ENCODE measurements at places on chromosomes 11 and 22. TPM values are rescaled to one million over a fixed set of nuclear protein-coding genes. Genes with fewer than 3 reads are reported as not detected.

SMC1B gene
- total RNA-seq, result not detected

OR8D4 gene
- not detected for total RNA-seq

USH1C gene
- 32.1 TPM for total RNA-seq

RIBC2 gene
- 4.5 TPM for total RNA-seq

MOGAT2 gene
- not detected for total RNA-seq

BATF2 gene
- total RNA-seq, result 4.5 TPM

LMO1 gene
- not detected for total RNA-seq

GRCh38 chr11:10329935-10330334 lies 25.1 kb downstream of the ADM start:
- H3K27ac ChIP-seq, result no peak overlapping the region
- no peaks in the 10 kb centered on the region for H3K36me3 ChIP-seq
- H3K4me3 ChIP-seq, result no peak overlapping the region
- peaks cover 24% of the 10 kb centered on the region for H3K27me3 ChIP-seq
- H3K4me1 ChIP-seq, result peaks cover 16% of the 10 kb centered on the region

GRCh38 chr11:84412862-84413261 lies 1126.7 kb upstream of the CCDC90B start:
- H3K36me3 ChIP-seq, result no peaks in the 10 kb centered on the region
- no peak for DNase-seq
- no peaks in the 10 kb centered on the region for H3K27me3 ChIP-seq
- H3K4me3 ChIP-seq, result no peak overlapping the region
- no peaks in the 10 kb centered on the region for H3K4me1 ChIP-seq

DNA sequence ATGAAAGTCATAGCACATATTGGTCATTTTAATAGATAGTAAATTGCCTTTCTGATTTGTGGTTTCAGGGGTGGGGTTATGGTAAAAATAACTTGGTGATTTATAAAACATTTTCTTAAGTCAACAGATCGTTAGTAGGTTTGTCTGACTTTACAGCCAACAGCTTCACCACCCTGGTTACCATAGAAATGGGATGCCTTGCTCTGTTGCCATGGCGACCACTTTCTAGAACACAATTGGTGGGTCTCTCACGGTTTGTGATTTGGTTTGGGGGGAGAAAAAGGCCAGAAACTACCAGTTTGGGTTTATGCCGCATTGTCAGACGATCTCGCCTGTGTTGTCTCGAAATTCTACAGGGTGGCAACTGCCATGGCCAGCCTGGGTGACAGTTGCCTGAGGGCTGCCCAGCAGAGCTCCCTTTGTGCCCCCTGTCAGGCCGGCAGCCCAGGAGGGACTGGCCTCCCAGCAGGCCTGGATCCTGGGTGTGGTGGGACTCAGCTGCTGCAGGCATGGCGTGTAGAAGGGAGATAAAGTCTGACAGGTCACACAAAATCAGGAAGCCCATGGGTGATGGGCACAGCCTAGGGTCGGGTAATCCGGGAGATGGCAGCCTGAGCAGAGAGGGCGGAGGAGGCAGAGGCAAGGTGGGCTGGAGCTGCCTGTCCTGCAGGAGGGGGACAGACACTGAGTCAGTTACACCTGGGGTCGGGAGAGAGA lies 30.9 kb downstream of the KCNC1 start:
- H3K4me3 ChIP-seq, result no peak overlapping the region
- no peaks in the 10 kb centered on the region for H3K4me1 ChIP-seq
- peaks cover 5% of the 10 kb centered on the region for H3K36me3 ChIP-seq
- H3K27ac ChIP-seq, result no peak overlapping the region
- peaks cover 44% of the 10 kb centered on the region for H3K27me3 ChIP-seq

DNA sequence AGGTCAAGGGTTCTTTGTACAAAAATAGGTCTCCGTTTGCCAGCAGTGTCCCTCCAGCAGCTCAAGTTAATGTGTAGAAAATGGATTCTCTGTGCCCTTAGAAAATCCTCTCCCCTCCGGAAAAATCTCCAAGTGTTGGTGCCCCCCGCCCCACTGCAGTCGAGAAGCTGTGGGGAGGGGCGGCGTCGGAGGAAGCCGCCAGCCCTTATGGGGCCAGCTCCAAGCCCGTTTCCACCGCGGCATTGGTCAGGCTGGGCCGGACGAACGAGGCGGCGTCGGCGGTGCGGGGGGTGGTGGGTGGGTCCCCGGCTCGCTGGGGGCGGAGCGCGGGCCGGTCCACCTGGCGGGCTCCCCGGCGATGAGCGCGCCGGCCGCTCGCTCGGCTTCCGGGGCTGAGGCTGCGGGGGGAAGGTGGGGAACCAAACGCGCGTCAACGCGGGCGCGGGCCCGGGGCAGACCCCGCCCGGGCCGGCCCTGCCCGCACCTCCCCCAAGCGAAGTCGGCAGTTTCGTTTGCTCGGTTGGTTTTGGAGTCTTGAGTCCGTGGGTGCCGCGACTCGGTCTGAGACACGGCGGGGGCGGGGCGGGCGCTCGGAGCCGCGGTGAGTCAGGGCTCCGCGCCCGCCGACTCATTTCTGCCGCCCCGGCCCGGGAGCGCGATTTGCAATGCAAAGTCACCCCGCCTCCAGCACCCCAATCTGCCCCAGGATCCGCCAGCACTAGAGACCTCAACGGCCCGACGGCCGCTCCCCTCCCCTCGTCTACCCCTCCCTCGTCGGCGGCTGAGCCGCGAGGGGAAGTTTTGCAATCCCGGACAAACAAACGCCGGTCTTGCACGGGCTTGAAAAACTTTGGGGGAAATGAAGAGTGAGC lies 1.4 kb downstream of the ASCL2 start:
- DNase-seq, result peak; percentile 66
- H3K27ac ChIP-seq, result no peak overlapping the region
- peaks cover 78% of the 10 kb centered on the region for H3K27me3 ChIP-seq
- no peaks in the 10 kb centered on the region for H3K36me3 ChIP-seq
- no peaks in the 10 kb centered on the region for H3K4me1 ChIP-seq
- H3K4me3 ChIP-seq, result peak overlapping the region; percentile 71

GRCh38 chr11:63686926-63687325 lies 5.6 kb downstream of the RTN3 start:
- peaks cover 16% of the 10 kb centered on the region for H3K4me1 ChIP-seq
- no peak for DNase-seq
- peaks cover 24% of the 10 kb centered on the region for H3K36me3 ChIP-seq
- no peaks in the 10 kb centered on the region for H3K27me3 ChIP-seq

DNA sequence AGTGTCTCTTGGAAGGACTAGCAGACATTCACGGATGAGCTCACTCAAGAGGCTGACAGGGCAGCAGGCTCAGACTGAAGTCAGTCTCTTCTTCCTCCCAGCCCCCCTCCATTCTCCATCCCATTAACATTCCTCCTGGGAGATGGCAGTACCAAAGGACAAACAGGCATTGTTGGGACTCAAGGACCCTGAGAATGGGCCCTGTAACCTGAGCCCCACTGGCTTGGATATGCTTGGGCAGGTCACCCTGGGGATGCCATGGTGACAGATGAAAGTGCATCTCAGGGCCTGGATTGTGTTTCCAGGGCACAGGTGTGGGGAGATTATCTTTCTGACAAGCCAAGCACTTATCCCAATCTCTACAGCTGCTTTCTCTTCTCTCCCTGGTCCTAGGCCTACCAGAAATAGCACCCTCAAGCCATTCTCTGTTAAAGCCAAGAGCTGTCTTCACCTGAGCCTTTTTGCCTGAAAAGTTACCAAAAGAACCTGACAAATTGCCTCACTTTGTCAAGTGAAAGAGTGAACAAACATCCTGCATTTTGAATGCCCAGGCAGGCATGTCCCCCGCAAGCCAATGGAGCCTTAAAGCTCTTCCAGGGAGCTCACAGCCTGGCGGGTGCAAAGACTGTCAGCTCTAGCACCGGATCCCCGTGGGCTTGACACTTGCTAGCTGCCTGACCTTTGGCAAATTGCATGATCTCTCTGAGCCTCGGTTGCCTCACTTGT lies 366.0 kb upstream of the NARS2 start:
- H3K27ac ChIP-seq, result no peak overlapping the region
- no peaks in the 10 kb centered on the region for H3K36me3 ChIP-seq
- H3K27me3 ChIP-seq, result no peaks in the 10 kb centered on the region
- no peak for DNase-seq
- H3K4me3 ChIP-seq, result no peak overlapping the region

- H3K27ac ChIP-seq, result no peak overlapping the region
- DNase-seq, result no peak
- H3K36me3 ChIP-seq, result no peaks in the 10 kb centered on the region
- no peak overlapping the region for H3K4me3 ChIP-seq
Measured at GRCh38 chr11:13902523-13902922, 60.0 kb upstream of the SPON1 start.

- H3K27me3 ChIP-seq, result no peaks in the 10 kb centered on the region
- no peak for DNase-seq
- peaks cover 25% of the 10 kb centered on the region for H3K36me3 ChIP-seq
- H3K27ac ChIP-seq, result no peak overlapping the region
- no peak overlapping the region for H3K4me3 ChIP-seq
- H3K4me1 ChIP-seq, result peaks cover 7% of the 10 kb centered on the region
Measured at GRCh38 chr22:21755851-21756284, 20.3 kb upstream of the YPEL1 start.

DNA sequence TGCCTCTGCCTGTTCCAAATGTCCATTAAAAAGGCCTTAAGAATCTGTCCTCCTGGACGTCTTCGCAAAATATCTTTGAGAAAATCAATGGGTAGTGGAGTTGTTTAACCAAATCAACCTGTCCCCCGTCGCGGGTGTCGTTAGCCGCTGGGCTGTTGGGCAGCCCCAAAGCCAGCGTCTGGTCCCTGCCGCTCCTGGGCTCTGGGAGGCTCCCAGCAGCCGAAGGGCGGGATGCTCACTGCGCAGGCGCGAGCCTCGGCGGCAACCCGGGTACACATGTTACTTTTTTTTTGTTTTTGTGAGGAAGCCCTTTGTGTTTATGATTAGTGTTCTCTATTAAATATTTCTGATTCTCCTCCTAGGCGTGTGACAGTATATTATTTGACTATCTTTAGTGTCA lies 12.6 kb downstream of the MMP10 start:
- H3K27me3 ChIP-seq, result peaks cover 17% of the 10 kb centered on the region
- no peaks in the 10 kb centered on the region for H3K36me3 ChIP-seq
- no peak for DNase-seq
- H3K27ac ChIP-seq, result no peak overlapping the region
- H3K4me1 ChIP-seq, result no peaks in the 10 kb centered on the region

GRCh38 chr22:40250608-40251007 lies 72.9 kb downstream of the TNRC6B start:
- H3K27me3 ChIP-seq, result no peaks in the 10 kb centered on the region
- no peak overlapping the region for H3K4me3 ChIP-seq
- no peak overlapping the region for H3K27ac ChIP-seq
- DNase-seq, result no peak
- peaks cover under 1% of the 10 kb centered on the region for H3K4me1 ChIP-seq
- H3K36me3 ChIP-seq, result peaks cover 5% of the 10 kb centered on the region

DNA sequence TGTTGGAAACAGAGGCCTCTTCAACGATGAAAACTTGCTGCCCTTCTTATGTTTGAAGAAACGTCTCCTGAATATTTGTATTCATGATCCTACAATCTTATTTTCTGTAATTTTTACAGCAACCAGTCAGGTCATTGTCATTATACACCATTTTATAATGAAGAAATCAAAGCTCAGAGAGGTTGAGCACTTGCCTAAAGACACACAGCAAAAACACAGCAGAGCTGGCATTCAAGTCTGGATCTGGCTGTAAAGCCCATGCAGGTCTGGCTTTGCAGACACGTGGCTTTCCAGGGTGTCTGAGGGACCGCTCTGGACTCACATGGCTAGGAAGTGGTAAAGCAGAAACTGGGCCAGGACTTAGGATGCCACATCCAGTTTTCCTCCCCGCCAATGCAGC lies 15.8 kb upstream of the ALX4 start:
- H3K36me3 ChIP-seq, result no peaks in the 10 kb centered on the region
- no peak overlapping the region for H3K27ac ChIP-seq
- H3K4me3 ChIP-seq, result no peak overlapping the region
- H3K4me1 ChIP-seq, result no peaks in the 10 kb centered on the region

DNA sequence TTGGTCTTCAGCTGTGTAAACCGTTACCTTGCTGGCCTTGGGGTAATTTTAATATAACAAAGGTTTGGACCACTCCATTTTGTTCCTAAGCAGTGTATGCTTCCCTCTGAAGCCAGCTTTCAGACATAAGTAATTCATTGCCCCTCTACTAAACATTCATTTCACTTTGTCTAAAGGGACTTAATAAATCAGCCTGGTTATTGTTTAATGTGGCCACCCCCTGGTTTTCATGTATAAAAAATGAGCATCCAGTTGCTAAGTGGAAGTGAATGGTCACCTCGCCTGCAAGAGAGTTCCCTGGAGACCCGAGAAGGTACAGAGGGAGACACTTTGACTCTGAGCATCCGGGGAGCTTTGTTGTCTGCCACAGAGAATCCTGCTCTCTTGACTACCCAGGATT lies 3.9 kb downstream of the ABTB2 start:
- no peaks in the 10 kb centered on the region for H3K27me3 ChIP-seq
- H3K27ac ChIP-seq, result peak overlapping the region; percentile 58
- DNase-seq, result no peak
- peaks cover 41% of the 10 kb centered on the region for H3K36me3 ChIP-seq

- peak; percentile 24 for DNase-seq
- no peaks in the 10 kb centered on the region for H3K36me3 ChIP-seq
- peak overlapping the region; percentile 27 for H3K4me3 ChIP-seq
- H3K4me1 ChIP-seq, result no peaks in the 10 kb centered on the region
- H3K27ac ChIP-seq, result no peak overlapping the region
Measured at GRCh38 chr11:8354622-8355415, 91.1 kb upstream of the LMO1 start.

GRCh38 chr22:25057013-25057881 lies 104.7 kb downstream of the KIAA1671 start:
- DNase-seq, result peak; percentile 86
- H3K27me3 ChIP-seq, result no peaks in the 10 kb centered on the region
- H3K4me3 ChIP-seq, result no peak overlapping the region
- H3K27ac ChIP-seq, result no peak overlapping the region
- no peaks in the 10 kb centered on the region for H3K36me3 ChIP-seq

- no peak for DNase-seq
- H3K36me3 ChIP-seq, result no peaks in the 10 kb centered on the region
- H3K27me3 ChIP-seq, result peaks cover 83% of the 10 kb centered on the region
- no peak overlapping the region for H3K4me3 ChIP-seq
- no peak overlapping the region for H3K27ac ChIP-seq
Measured at GRCh38 chr11:63375434-63375833, 5.8 kb downstream of the SLC22A9 start.

GRCh38 chr11:68012843-68013610 lies 2.9 kb downstream of the ALDH3B1 start:
- H3K27me3 ChIP-seq, result no peaks in the 10 kb centered on the region
- H3K27ac ChIP-seq, result peak overlapping the region; percentile 97

DNA sequence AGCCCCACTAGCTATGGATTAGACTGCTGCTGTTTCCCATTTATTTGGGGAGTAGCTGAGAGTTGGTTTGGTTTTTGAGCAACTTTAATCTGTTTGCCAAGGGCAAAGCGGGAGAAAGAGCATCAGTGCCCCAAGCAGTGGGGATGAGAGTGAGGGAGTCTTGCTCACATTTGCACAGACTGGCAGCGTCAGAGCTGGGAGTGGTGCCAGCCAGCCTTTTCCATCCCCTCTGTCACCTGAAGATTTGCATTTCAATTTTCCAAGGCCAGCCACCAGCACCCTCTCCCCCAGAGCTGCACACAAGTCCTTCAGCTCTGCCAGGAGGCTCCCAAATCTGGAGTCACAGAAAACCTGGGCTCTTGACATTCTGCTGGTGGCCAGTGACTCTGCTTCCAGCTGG lies 21.0 kb upstream of the UVRAG start:
- no peak overlapping the region for H3K27ac ChIP-seq
- H3K4me1 ChIP-seq, result peaks cover 13% of the 10 kb centered on the region
- no peaks in the 10 kb centered on the region for H3K27me3 ChIP-seq
- no peak for DNase-seq
- H3K36me3 ChIP-seq, result no peaks in the 10 kb centered on the region

Data from Calu3 (cell line).